Ovary (tissue), 10 donors: ENCODE measurements at places on chromosomes 6 and 20.

GRCh38 chr6:36387440-36388303, at the start of gene ETV7:
ETV7 (minus strand) TSS chr6:36387669; CDS start chr6:36387541, 128 bp downstream.
- DNase-seq = peak; percentile 46

DNA sequence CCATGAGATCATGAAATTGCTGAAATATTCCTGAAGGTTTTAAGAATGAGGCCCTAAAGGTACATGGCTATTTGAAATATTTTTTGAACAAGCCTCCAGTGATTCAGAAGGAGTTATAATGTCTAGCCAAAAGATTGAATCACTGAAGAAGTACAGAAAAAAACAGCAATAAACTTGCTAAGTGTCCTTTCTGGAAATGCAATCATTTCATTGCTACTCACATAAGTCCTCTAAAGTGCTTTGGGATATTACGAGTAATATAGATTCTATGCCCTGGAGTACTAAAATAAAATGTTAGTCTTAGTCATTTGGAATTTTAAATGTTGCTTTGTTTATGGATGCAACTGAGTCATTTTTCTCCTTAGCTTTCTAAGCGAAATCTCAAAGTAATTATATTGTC, 32.7 kb downstream of the CENPW start:
- no peak for DNase-seq

DNA sequence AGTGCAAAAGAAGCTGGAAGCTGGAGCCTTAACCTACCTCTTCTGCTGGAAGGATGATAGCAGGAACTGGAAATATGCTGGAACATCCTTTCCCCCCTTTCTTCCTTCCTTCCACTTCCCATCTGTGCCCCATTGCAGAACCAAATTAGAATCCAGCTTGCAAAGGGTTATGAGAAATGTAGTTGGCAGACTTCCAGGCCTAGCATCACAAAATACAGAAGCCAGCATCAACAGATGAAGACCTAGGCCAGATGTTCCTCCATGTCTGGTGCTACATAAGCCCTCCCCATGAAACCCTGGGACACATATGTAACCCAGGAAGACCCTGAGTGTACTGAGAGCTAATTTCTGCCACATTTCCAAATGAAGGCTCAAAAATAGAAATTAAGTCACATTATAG, 40.0 kb upstream of the TFAP2B start:
- DNase-seq = no peak

DNA sequence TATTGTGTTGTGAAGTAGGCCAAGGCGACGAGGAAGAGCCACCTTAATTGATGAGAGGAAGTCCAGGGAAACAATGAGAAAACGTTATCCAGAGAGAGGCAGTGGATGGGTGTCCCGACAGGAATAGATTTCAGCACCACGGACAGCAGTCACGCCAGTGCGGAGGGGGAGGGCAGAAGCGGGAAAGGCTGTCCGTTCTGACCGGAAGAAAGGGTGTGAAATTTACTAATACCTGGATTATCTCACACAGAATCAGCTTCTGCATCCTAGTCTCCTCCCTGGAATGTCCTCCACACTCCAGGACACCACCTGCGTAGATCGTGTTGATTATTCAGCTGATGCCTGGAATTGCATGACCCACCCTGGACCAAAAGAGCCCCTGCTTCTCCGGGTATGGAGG, 7.4 kb upstream of the BPIFA3 start:
- DNase-seq = peak; percentile 11

DNA sequence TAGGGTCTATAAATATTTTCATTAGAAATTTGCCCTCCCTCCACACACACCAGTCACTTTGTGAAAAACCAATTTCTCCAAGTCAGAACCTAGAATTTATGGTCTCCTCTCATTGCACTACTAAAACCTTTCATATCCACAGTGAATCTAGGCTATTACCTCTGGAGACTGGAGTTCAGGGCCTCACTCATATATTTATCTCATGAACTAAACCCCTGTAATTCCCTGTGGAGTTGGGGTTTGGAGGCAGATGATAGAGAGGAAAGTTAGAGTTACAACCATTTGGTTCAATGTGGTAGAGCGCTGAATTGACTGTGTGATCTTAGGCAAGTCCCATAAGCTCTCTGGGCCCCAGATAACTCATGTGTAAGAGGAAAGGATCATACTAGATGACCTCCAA, 18.2 kb upstream of the CEP85L start:
- DNase-seq = no peak

GRCh38 chr6:112770308-112770707, 423.2 kb downstream of the RFPL4B start:
- no peak for DNase-seq

DNA sequence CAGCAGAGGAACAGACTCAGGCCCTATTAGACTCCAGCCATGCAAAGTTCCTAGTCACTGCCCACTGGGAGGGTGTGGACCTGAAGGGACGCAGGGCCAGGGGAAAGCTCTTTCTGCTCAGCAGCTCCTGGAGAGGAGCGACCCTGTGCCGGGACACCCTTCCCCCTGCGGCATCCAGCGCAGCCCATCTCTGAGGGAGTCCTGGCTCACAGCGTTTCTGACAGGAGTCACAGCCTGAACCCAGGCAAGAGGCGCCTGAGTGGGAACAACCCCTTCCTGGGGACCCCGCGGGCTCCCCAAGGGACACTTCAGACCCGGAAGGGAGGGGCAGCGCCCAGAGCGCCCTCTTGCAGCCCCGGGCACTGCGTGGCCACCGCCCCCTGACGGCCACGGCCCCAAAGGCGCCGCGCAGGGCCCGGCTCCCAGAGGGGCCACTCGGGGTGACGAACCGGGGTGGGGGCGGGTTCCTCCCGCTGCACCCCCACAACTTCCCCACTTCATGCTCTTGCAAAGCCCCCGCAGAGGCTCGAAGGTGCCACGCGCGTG, 862 bp downstream of the UCKL1 start:
- no peak for DNase-seq
